Central memory CD4-positive, alpha-beta T cell (primary cell): ENCODE measurements at places on chromosomes 5 and 9.

DNA sequence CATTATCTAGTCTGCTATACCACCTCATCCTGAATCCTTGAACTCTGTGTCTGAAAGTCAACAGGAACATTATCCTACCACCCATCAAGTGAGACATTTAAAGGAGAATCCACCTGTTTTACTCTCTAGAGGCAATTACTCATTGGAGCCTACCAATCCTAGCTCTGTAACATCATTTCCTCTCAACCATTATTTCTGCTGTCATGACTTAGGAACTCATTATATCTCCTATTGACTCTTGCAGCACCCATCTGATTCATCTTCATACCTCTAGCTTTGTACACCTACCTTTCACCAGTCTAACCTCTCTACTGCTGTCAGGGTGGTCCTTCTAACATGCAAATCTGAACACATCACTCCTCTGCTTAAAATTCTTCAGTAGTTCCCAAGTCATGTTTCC is 481.5 kb downstream of the NFIB start:
- no peak for DNase-seq

GRCh38 chr5:80437326-80437725 is 29.5 kb downstream of the ZFYVE16 start:
- no peak for DNase-seq

DNA sequence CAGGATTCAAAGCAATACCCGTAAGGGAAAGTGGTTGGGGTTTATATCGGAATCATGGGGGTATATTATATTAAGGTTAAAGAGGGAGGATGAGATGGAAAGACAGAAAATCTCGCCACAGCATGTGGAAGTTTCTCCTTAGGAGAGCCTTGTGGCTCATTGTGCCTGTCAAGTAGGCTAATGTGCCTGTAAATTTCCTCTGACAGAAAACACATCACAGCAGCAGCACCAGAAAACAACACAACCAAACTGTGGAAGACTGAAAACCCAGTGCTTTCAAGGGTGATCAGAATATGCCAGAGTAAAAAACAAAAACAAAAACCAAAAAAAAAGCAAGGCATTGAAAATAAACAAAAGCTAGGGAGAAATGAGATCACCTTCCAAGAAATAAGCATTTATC is 11.3 kb upstream of the MAN2A1 start:
- no peak for DNase-seq

DNA sequence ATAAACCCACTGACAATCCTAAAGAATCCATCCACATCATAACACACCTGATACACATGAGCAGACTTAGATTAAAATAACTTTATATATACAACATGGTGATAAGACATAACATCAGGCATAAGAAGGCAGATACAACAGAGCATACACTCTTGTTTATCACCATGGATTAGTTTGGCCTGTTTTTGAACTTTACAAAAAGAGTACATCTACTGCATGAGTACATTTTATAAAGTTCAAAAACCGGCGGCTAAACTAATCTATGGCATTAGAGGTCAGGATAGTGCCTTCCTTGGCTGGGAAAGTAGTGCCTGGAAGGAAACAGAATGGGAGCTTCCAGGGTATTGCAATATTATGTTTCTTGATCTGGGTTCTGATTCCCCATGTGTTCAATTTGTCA is 15.1 kb downstream of the RICTOR start:
- no peak for DNase-seq

- no peak for DNase-seq
Measured at GRCh38 chr9:108468364-108468763, 387.4 kb downstream of the ACTL7B start.

DNA sequence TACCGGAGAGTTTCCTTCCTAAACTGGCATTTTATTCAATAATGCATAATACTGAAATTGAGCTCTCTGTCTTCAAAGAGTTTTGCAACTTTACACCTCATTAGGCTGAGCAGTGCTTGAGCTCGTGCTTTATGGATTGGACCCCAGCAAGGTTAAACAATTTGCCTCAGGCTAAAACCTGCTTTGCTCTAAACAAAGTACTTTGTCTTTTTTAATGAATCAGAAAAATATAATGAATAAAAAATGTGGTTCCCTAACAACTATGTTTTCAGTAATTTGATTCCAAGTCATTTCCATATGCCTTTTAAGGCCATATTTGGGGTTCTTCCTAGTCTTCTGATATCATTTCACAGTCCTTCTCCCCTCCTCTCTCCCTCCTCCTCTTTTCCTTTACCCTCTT is 20.0 kb downstream of the ZNF366 start:
- DNase-seq: no peak

GRCh38 chr5:98470747-98471146 is 302.7 kb upstream of the RGMB start:
- DNase-seq: no peak

DNA sequence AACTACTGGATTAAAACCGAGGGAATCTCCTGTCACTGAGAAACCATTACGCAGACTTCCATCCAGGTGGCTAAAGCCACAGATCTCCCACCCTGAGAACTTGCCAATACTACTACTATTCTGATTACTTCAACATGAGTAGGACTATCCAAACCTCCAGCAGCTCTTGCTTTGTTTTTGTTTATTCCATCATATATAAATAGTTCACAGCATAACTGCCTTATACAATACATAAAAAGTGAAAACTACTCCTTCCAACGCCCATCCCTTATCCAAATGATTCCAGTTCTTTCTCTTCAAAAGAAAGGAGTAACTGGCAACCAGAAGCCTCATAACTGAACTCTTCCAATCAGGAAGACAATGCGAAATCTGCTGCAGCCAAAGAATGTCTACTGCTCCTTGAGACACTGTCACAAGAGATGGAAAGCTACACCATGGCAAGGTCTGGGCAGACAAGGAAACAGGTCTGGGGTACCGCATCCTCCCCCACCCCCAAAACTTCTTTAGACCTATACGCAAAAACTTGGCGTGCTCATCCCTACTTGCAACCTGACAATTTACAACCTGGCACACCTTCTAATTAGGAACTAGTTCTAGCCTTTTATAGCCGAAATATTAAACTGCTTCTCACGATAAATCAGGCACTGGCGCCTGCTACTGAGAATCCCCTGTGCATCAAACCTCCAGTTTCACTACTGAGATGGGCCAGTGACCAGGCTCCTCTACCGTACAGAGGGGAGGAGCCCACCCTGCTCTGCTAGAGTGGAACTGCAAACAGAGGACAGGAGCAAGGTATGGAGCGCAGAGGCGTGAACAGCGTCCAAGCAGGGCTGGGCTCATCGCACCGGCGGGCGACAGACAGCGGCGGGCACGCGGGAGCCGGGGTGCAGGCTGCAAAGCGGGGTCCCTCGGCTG is 986 bp downstream of the PLPP1 start:
- no peak for DNase-seq

DNA sequence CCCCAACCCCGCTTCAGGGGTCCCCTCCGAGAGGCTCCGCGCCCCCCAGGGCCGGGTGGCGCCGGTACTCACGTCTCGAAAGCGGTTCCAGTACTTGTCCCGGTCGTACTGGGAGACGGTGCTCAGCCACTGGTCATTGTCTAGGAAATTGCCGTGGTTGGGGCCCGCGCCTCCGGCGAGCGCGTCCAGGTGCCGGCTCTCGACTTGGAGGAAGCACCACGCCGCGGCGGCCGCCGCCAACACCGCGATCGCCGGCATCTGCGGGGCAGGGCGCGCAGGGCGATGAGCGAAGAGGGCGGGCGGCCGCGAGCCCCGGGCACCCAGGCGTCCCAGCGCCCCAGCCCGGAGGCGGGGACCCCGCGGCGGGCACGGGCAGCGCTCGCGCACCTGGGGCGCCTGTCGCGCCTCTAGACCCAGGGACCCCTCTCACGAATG is 808 bp downstream of the SPOCK1 start:
- no peak for DNase-seq

GRCh38 chr5:18370531-18370930 is 736.3 kb downstream of the TAF11L14 start:
- DNase-seq: no peak

GRCh38 chr5:6591671-6592288 is 41.1 kb downstream of the NSUN2 start:
- DNase-seq: no peak

DNA sequence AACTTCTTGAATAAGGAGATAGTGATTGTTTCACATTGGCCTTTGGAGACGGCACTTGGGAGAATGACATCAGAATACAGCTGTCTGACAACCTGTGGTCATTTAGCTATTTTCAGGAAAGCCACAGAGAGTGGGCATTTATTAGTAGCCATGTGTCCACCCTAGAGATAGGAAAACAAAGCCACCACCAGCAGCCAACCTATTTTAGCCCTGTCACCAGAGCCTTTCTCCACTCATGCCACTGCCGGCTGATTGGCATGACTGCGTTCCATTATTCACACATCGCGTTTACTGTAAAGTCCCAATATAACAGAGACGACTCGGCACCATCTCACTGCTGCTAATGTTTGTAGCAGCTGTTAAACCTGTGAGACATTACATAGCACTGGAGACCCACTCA is 330.1 kb downstream of the NDUFS4 start:
- no peak for DNase-seq

GRCh38 chr9:112925058-112925641 is 34.5 kb upstream of the SLC46A2 start:
- no peak for DNase-seq

DNA sequence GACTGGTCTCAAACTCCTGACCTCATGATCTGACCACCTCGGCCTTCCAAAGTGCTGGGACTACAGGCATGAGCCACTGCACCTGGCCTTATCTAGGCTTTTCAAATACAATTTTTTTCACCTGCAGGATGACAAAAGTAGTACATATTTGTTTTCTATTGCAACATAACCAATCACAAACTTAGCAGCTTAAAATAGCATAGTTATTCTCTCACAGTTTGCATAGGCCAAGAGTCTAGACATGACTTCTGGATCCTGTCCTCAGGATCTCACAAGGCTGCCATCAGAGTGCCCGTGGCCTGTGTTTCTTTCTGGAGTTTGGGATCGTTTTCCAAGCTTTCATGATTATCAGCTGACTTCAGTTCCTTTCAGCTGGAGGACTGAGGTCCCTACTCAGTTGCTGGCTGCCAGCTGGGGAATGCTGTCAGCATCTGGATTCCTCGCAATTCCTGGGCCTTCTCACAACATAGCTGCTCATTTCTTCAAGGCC is 348.9 kb downstream of the ARHGEF28 start:
- no peak for DNase-seq

GRCh38 chr5:56552612-56553268 is 262.6 kb upstream of the MAP3K1 start:
- DNase-seq: no peak

- DNase-seq: no peak
Measured at GRCh38 chr5:95984287-95984938, 22.8 kb upstream of the ELL2 start.

- no peak for DNase-seq
Measured at GRCh38 chr5:168916266-168916665, 337.1 kb upstream of the PANK3 start.

GRCh38 chr5:113059232-113060040 is 82.8 kb downstream of the DCP2 start:
- DNase-seq: no peak

DNA sequence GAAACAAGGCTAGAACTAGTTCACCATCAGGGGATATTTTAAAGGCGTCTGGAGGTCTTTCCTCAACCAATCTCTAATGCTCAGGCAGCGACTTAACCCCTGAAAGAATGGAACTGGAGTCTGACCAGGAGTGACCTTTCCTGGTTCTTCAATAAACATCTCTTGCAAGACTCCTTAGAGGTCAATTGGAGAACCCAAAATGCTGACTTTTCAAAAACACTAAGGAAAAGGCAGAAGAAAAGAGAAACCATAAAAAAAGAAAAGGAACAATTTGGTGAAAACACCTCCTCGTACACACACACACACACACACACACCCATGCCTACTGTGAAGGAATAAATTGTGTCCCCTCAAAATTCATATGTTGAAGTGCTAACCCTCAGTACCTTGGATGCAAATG is 12.3 kb downstream of the TIMD4 start:
- DNase-seq: no peak

DNA sequence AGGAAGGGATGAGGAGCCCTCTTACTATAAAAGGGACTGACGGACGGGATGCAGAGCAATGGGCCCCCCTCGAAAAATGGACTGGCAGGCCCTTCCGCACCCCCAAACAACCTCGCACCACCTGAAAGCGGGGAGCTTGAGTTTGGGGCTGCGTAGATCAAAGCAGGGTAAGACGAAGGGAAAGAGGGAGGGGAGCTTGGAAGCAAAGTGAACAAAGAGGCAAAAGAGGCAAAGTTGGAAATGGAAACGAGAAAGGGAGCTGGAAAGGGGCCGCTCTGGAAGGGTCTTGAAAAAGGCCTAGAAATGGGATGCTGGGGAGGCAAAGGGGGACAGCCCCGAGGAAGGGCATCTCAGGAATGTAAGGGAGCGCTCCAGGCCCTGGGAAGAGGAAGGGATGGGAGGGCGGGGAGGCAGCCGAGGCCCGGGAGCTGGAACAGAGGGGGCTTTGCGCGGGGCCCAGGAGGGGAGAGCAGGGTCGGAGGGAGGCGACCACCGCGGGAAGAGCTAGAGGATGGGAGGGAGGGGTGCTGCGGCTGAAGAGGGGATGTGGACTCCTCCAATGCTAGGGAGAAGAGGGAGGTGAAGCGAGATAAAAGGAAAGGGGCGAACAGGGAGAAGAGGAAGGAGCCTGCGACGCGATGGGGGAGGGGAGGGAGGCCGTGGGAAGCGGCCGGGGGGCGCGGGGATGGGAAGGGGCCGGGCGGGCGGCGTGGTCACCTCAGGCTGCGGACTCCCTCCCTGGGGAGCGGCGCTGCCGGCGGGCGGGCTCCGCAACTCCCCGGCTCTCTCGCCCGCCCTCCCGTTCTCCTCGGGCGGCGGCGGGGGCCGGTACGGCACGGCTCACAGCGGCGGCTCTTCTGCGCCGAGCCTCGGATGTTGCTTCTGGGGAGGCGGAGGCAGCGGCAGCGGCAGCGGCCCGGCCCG is 577 bp downstream of the RNF145 start:
- DNase-seq: no peak

- DNase-seq: no peak
Measured at GRCh38 chr5:151405334-151406160, 41.9 kb upstream of the SLC36A1 start.

GRCh38 chr9:75889577-75889976 is 896 bp upstream of the PCSK5 start:
- DNase-seq: no peak

DNA sequence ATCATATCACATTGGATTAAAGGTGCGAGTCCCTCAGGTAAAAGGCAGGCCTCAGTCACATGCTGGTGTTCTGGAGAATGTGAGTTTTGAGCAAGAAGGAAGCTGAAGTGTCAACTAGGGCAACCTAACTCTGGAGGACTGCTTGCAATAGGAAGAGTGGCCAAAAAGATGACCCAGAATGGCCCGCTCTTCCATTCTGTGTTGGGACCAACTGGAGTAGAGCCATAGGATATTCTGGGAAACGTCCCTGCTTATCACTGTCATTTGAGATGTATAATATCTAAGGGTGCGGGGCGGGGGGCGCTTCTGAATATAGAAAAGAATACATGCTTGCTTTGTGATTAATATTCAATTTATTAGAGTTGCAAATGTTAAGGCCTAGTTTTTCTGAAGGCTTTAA is 7.1 kb upstream of the TRIM7 start:
- no peak for DNase-seq
